ENCODE measurements at places on chromosomes 2 and 18. TPM values are rescaled to one million over a fixed set of nuclear protein-coding genes. Genes with fewer than 3 reads are reported as not detected.

DNA sequence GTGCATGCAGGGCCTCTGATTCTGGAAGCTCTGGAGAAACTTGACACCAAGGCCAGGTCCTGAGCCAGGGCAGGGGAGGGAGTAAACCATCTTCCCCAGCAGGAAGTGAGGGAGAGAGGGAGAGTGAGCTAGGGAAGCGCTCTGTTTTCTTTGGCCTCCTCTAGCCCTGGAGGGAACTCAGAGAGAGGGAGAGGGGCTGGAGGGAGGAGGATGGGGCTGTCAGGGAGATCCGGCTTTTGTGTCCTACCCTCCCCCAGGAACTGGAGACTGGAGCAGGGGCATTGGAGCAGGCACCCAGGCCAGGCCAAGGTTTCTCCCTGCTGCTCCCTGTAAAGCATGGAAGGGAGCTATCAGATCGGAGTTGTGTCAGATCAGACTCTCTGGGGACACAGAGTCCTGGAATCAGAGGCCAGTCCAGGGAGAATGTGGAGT, 22.7 kb upstream of the PKDCC start:
- DNase-seq: no peak

GRCh38 chr2:150091846-150092245, 395.6 kb downstream of the RND3 start:
- no peak for DNase-seq

- DNase-seq: no peak
These were observed 27.5 kb downstream of the MEIS1 start for GRCh38 chr2:66462501-66462825.

DNA sequence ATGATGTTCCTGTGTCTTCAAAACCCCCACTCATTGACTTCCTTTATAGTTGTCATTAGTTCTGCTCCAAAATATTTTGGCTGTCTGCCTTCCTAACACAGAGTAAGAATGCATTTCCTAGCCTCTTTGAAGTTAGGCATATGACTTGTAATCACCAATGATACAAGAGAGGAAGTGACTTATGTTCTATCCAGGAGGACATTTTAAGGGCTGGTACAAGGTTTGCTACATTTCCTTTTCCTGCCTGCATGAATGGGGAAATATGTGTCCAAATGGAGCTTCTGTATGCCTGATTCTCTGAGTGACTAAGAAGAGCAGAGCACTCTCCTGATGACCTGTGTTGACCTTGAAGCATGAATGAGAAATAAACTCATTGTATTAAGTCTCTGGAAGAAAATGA, 115.1 kb downstream of the PLCL1 start:
- DNase-seq: no peak

DNA sequence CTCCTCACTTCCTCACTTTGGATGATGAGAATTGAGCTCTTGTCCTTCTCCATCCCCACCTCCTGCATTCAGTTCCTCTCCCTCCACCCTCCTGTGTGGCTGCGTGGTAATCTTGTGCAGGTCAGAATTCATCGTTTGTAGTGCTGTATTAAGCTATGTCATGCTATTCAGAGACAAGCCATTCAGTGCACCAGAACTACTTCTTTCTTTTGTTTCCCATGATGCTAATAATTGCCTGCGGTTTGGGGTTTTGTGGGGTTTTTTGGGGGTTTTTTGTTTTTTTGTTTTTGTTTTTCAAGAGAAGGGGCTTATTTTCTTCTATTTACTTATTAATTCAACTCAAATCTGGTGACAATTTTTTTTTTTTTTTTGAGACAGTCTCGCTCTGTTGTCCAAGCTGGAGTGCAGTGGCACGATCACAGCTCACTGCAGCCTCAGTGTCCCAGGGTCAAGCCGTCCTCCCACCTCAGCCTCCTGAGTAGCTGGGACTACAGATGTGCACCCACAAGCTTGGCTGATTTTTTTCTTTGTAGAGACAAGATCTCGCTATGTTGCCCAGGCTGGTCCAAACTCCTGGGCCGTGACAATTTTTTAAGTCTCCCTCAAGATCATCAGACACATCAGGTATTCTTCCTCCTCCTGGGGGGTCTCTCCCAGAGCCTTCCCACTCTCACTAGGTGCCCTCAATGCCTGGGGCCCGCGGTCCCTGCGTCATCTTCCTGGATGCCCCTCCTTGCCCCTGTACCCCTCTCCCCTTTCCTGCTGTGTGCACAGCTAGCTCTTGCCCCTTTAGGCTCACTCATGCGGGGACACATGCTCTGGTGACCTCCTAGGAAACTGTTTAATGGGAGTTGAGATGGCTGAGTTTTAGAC, 37.8 kb downstream of the MAL start:
- no peak for DNase-seq

DNA sequence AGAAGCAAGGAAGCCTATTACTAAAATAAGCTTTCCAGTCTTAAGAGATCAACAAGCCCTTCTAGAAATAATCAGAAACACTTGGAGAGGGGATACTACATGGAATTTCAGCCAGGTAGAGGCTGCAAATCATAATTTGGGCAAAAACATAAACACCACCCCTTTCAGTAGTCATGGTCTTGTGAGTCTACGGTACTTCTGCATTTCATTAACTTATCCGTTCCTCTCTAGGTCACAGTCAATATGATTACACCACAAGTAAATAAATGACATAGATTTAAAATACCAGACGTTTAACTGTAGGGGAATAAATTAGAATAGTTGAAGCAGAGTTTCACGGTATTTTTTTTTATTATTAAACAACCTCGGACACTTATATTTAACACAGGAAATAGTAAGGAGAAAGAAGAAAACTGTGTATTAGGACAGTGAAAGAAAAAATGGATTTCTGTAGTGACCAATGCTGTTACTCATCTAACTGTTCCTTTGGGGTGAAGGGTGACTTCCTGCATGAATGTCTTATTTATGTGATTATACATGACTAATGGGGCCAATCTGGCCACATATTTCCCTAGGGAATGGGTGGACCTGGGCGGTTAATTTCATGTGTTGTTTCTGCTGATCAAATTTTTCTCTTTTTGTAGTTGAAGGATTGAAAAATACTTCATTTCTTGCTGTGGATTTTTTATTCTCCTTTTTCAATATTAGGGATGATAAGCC, 456.6 kb upstream of the UBE2E3 start:
- no peak for DNase-seq

DNA sequence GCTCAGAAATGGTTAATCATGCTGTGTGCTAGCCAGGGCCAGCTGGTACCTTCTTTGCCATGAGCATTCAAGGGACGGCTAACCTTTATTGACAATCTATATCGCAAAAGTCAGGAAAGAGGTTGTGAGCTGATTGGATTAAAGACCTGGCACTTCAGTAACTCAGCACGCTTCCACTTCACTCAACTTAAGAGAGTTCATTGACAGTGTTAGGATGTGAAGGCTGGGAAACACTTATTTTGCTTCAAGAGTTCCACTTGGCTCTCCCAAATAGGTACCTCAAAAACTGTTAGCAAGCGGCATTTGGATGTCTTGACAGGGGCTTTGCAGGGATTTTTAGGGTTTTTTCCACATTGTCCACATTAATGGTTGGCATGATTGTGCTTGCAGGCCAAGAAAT, 25.1 kb upstream of the TXNDC2 start:
- DNase-seq: no peak

DNA sequence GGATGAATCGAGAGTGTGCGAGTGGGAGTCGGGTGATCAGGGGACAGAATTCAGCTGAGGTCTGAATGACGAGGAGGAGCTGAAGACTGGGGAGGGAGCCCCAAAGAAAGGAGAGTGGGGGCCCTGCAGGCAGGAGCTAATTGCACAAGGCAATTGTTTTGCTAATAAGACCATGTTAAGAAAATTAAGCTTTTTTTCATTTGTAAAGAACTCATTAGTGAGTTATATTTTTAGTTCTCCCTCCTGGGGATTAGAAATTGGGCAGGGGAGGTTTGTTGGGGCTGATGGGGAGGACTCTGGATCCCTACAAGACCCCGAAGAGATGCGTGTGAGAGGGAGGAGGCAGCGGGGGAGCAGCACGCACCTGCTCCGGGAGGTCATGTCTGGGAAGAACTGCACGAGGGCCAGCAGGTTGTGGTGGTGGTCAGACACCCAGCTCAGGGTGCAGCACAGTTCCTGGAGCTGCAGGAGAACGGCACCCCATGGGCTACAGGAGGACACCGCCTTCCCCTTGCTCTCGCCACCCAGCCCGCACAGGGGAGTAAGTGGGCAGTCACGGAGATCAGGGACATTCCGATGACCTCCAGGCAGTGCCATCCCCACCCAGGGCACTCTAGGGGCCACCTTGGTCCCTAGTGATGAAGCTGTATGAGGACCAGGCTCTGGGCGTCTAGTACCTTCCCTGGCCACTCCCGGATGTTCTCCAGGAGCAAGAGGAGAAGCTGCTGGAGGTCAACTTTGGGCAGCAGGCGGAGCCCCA, 51.1 kb upstream of the SEMA4C start:
- no peak for DNase-seq

DNA sequence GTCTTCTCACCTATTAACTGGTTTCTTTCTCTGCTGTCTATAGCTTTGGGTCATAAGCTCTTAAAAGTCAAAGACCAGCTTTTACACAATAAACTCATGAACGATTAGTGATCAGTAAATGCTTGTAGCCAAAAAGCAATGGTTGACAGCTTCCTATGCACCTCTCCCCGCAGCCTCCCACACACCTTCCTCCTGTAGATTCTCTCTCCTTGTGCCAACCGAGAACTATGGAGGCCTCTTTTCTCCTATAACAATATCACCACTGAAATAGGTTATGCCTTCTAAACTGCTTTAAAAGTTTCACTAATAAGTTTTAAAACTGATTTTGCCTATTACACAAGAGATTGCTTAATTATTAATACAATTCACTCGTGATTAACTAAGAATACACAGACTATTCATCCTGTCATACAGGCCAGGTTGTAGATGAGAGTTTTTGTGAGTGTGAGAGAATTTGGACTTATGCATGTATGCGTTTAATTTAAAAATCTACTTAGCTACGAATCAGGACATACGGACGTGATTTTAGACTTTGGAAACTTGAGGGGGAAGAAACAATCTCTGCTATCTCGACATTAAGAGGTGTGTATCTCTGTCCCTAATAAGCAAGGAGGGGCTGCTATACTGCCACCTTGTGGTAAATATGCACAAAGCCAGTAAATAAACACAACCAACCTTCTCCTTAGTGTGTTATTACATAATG, 229.1 kb upstream of the RBBP8 start:
- DNase-seq: peak; percentile 61

GRCh38 chr2:18647731-18648130, 58.4 kb upstream of the NT5C1B start:
- DNase-seq: no peak

DNA sequence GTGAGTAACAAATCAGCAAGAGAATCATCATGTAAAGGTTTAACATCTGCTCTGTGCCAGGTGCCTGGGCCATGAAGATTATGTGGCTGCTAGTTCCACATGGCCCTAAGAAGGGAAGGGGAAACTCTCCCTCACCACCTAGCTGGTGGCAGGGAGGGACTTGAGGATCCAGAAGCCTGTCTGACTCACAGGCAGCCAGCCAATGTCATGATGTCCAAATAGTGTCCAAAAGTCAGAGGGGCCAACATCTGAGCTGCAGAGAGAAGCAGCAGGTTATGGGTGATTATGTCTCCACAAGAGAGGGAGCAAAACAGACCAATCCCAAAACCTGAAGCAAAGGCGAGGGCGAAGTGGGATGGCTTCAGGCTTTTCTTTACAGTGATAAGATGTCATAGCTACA, 61.9 kb upstream of the SPP2 start:
- DNase-seq: no peak

DNA sequence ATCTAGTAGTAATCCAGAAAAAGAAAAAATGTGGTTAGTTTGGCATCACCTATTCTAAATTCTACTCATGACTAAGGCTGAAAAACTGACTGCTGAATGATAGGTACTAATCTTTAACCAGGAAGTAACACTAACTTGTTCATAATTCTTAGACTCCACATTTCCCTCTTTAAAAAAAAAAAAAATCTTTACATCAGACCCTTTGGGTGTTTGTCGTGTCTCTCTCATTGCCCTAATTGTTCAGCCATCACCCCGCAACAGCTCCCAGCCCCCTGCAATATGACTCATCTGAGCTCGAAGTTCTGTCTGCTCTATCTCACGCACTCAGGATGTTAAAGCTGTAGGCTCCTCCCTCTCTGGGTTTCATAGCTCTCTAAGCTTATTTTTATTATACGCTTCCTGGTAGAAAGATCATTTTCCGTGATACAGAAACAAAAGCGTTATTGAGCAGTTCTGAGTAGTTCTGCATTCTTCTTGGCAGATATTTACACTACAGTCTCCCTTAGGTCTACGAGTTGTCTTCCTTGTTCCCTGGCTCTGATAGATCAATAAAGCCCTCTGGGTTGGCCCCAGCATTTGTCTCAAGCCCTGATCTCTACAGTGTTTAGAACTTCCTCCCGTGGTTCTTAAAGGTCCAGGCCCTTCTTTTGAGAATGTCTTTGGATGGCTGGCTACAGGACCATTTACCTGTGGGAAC, 95.6 kb downstream of the TNFRSF11A start:
- peak; percentile 92 for DNase-seq

DNA sequence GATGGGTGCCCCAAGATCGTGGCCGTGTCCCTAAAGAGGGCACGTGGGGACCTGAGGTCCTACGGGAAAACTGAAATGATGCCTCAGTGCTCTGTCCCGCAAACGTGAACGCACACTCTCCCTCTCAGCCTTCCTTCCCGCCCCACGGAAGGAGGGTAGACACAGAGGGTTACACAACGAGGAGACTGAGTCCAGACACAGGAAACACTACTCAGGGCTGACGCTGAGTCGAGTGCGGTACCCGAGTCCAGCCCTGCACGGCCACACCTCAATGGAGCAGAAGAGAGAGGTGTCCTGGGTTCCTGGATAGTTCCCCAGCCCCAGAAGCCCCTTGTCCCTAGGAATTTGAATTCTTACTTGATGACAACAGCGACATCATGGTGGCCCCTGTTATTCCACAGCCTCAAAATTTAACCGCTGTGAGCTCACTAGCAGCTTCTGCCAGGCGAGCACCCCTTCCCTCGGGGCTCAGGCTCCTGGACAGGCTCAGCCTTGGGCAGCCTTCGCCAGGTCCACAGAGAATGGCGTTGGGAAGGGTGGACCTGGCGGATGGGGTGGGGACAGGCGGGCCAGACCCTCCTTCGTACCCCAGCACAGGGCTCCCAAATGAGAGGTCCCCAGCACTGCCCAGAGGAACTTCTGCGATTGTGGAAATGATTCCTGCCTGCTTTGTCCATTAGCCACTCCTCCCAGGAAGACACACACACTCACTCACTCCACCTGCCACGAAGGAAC, 980 bp upstream of the RNPEPL1 start:
- DNase-seq: peak; percentile 81

- DNase-seq: no peak
These were observed 139.5 kb upstream of the SPHKAP start for GRCh38 chr2:228321015-228321414.

DNA sequence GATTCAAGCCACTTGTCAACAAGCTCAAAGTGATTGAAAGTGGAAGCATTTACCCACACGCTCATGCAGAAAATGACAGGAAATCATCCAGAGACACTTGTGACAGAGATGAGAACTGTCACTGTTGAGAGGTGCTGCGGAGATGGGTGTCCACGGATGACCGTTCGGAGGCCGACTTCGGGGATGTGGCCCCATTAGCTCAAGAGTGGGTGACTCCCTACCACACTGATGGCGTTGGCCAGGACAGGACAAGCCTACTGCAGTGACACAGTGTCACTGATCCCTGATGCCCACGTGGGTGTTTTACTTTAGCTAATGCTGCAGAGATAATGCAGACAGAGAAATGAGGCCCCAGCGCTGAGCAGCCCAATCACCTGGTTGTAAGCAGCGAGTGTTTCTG, 81.5 kb upstream of the YWHAQ start:
- peak; percentile 74 for DNase-seq

RTKN gene
- total RNA-seq: 2.2 TPM

TRIM43 gene
- not detected for total RNA-seq

RGPD6 gene
- total RNA-seq: 16.7 TPM

MAB21L4 gene
- total RNA-seq: not detected

RFTN2 gene
- total RNA-seq: not detected

C2orf78 gene
- 0.07 TPM for total RNA-seq

RIT2 gene
- not detected for total RNA-seq

ALK gene
- not detected for total RNA-seq

BIRC6 gene
- total RNA-seq: 105 TPM

Data from activated CD4-positive, alpha-beta T cell treated with anti-CD3 and anti-CD28 coated beads, Interleukin-2, amount 10 ng/mL, durations not matched to agents 24 days and 14 days (primary cell).